ENCODE measurements at places on chromosomes 12 and 14.

DNA sequence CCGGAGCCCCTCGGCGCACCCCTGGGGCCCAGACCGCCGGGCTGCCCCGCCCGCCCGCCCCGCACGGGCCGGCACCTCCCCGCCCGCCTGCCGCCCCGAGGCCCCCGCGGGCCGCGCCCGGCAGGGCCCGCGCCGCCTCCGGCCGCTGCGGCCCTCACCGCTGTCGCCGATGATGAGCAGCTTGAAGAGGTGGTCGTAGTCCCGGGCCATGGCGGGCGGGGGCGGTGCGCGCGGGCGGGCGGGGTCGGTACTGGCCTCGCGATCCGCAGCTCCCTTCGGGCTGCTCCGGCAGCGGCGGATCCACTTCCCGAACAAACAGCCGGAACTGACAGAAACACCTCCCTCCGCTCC lies at the start of gene RAB35:
TSS of gene RAB35 (minus strand) at position 313 of the 351 bp plus-strand sequence. CDS start at position 210, 103 bp downstream.
- no peak for DNase-seq

DNA sequence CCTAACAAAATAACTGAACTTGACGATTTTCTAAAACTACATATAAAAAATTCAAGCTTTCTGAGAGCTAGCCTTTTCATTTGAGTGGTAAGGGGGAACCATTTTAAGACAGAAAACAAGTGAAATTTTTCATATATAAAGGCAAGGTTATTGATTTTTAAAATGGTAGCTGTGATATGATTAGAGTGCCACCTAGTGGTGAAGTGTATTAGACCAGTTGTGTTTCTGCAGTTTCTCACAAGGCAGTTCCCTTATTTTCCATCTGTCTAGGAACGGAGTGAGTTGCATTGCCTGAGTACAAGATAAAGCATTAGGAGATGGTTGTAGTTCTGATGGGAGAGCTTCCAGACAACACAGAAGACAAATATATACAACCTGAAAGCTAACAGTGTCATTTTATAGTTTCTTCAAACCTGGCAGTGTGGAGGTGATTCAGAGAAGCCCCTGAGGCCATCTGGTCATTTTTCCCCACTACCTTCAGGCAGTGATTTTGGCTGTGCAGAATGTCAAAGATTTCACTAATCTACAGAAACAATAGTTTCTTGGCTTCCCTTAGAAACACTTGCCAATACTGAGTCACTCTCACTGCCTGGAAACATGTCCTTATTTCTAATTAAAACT lies 180.8 kb downstream of the C12orf50 start:
- DNase-seq = no peak

DNA sequence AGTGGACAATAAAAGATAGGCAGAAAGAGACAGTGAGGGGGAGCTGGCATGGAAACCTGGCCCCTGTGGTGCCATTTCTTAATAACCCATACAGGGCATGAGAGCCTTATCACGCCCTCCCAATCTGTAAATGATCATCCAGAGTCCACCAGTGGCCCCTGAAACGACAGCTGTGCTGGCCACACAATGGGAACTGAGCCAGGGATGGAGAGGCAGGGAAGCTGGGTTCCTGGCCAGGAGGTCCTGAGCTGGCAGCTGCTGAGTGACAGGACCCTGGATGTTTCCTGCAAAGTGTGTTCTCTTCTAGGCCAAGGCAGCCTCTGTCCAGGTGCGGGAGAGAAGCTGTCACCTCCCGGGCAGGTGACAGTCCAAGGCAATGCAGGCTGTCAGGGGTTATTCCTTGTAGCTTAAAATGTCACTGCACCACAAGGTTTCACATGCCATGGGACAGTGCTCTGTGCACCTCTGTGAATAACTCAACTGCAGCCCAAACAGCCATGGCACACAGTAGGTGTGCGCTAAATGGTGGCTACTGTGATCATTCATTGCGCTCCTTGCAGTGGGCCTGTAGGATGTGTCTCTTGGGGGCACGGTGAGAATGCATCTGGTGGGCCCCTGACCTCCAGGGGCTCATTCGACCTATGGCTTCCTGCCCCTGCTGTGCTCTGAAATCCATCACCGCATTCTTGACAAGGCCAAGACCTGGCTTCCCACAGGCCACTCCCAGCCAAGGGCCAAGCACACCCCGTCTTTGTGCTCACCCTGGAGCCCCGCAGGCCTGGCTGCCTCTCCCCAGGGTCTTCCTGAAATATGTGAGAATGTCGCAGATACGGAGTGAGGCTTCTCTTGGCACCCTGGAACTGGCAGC lies 46.3 kb upstream of the BCL11B start:
- DNase-seq = no peak

DNA sequence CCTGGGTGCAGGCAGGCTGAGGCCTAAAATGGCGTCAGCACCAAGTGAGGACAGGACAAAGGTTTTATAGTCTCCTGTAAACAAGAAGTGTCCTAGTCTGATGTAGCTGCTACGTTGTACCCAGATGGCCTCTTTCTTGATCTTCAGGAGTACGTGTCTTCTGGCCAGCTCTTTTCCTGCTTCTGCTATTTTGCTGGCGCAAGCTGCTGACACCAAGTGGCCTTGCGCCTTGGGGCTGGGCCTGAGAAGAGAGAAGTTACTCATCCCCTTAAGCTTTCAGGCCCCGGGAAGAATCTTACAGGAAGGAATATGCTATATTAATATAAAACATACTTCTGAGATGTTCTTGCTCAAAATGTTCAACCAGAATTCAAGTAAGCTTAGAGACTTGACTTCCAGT lies 605.2 kb downstream of the GALC start:
- DNase-seq = no peak

GRCh38 chr12:11984417-11984816 lies 86.3 kb upstream of the BCL2L14 start:
- no peak for DNase-seq

- no peak for DNase-seq
These were observed 803 bp downstream of the NOP9 start for GRCh38 chr14:24300326-24300980.

DNA sequence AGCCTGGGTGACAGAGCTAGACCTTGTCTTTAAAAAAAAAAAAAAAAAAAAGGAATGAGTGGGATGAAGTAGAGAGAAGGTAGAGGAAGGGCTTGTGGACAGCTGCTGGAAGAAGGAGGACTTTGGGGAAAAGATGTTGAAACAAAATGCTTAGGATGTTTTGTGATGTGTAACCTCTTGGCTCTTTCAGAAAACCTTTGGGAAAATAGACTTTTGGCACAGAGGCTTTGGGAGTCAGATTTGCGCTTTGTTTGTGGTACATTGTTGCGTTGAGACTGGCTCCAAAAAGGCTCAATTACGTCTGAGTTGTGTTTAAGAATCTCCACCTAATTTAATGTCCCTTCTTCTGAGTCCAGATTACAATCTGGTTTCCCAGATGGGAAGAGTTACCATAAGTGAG lies 32.9 kb upstream of the SPTLC2 start:
- DNase-seq = no peak

GRCh38 chr12:12874029-12874428 lies 17.3 kb upstream of the GPRC5A start:
- no peak for DNase-seq

- no peak for DNase-seq
These were observed 276.5 kb downstream of the NUAK1 start for GRCh38 chr12:105862163-105862821.
